ENCODE measurements at places on chromosomes 4 and X.

DNA sequence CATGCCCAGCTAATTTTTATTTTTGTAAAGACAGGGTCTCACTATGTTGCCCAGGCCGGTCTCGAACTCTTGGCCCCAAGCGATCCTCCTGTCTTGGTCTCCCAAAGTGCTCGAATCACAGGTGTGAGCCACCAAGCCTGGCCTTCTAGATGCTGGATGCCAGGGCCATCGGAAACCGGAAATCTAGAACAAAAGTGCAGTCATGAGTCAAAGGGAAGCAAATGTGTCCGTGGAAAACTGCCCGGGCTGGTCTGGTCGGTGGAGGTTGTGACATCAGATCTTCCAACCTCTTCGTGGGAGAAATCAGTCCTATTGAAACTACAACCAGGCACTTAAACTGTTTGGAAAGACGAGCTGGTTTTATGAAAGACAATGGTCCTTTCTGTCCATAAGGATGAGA is 92.3 kb upstream of the SHOX start:
- DNase-seq, result no peak

GRCh38 chrX:38804682-38805431 is 3.6 kb downstream of the MID1IP1 start:
- DNase-seq, result peak; percentile 54

GRCh38 chrX:147899379-147900114 is 12.2 kb upstream of the FMR1 start:
- DNase-seq, result no peak

- DNase-seq, result no peak
Observed at GRCh38 chr4:6999172-7000086, 43.7 kb upstream of the TADA2B start.

DNA sequence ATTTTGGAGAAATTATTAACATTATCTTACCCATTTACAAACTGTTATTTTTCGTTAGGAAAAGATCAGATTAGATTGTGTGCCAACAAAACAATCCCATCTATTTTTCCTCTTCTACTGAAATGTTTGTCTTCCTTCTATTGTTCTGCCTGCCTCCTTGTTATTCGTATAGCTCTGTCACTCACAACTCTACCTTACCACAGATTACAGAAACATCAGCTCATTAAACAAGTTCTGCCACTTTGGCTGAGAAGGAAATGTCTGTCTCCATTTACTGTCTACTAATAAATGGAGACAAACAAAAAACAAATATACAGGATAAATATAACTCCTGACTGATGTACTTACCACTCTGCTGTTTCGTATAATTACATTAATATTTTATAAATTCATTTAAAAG is 211.4 kb downstream of the ENOX2 start:
- no peak for DNase-seq
